ENCODE measurements at places on chromosomes 5 and 9.

DNA sequence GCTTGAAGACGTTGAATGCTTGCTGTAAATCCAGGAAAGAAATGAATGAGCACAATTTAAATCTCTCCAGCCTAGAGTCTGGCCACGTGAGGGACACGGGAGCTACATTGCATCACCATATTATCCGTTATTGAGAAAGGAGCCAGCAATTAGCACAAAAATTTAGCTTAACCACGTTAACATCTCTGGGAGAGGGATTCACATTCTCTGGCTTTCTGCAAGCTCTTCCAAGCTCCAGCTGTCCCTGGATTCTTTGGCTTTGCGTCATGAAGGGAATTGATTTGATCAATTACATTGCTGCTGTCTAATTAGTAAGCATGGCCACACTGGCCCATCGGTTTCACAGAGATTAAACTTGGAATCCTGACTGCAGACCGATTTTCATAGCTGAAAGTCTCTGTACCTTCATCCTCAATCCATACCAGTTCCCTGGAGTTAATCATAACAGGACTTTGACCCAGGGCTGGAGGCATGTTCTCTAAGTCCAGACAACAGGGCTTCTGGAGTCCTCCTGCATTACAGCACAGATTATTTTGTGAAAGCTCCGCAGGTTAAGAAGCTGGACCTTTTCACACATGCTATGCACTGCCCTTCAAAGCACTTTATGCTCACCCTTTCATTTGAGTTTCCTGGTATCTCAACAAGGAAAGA is 31.6 kb downstream of the ADRA1B start:
- DNase-seq: no peak

- no peak for DNase-seq
Observed at GRCh38 chr9:132770770-132771310, 100.6 kb downstream of the GTF3C4 start.

DNA sequence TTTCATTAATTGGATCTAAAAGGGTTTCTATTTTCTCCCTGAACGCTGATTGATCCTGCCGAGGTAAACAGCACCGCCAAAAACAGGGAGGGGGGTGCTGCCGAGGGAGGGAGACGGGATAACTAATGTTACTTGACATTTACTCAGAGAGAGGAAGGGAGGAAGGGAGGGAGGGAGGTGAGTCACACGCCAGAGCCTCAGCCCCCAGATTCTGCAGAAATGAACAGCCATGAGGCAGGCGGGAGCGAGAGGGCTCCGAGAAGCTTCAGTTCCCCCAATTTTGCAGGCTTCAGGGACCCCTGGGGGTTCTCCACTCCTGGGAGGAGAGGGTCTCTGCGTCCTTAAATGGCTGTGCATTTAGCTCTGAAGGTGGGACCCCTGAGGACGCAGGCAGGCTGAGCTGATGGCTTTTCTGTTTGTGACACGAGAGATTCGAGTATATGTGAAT is 59.1 kb upstream of the IER5L start:
- peak; percentile 51 for DNase-seq

- DNase-seq: no peak
Observed at GRCh38 chr9:128149001-128149701, at the start of gene LCN2. LCN2 (plus strand) TSS chr9:128149453; CDS start chr9:128149526, 73 bp downstream.

DNA sequence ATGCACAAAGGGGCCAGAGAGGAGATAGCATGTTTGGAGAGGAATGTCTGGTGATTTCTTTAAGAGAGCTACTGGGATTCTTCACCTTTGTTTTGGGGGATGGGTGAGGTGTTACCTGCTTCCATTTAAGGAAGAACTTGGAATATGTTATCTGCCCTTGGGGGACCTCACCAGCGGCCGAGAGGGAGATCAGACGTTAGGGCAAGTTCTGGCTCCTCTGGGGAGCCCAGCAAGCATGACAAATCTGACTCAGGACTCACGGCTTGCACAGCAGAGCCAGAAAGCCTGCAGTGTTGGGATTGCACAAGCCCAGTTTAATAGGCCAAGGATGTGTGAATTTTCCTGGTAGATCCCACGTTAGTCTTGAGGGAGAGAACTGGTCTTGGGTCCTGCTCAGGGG is 40.3 kb downstream of the SLC28A3 start:
- no peak for DNase-seq
